Esophagus squamous epithelium (tissue), 5 donors: ENCODE measurements at places on chromosomes 7 and 10.

- DNase-seq = no peak
Measured at GRCh38 chr7:89401690-89402089, 606.2 kb upstream of the TEX47 start.

DNA sequence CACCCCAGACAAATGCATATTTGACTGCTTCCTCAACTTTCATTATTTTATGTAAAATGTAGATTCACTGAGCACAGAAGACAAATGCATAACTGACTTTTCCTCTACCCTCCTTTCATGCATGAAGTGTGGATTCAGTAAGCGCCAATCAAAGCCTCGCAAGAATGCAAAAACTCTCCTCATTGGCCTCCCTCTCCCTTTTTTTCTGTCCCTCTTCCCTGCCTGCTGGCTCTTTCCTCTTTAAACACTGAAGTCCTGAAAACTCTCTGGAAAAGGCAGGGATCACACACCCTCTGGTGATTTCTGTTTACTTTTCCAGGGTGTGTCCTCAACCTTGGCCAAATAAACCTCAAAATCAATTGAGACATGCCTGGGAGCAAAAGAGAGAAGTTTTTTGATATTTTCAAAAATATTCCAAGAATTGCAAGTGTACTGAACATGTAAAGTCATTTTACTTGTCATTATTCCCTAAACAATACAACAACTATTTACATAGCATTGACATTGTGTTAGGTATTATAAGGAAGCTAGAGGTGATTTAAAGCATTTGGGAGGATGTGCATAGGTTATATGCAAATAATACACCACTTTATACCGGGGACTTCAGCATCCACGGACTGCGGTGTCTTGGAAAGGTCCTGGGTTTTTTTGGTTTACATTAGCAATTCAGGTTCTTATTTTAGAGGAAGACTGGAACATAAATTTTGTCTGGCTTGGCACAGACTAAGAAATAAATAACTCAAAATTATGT lies 71.4 kb downstream of the SEC61G start:
- no peak for DNase-seq

GRCh38 chr7:75698358-75698757 lies 40.4 kb downstream of the HIP1 start:
- no peak for DNase-seq

GRCh38 chr7:45007106-45007505 lies 7.1 kb downstream of the CCM2 start:
- no peak for DNase-seq

DNA sequence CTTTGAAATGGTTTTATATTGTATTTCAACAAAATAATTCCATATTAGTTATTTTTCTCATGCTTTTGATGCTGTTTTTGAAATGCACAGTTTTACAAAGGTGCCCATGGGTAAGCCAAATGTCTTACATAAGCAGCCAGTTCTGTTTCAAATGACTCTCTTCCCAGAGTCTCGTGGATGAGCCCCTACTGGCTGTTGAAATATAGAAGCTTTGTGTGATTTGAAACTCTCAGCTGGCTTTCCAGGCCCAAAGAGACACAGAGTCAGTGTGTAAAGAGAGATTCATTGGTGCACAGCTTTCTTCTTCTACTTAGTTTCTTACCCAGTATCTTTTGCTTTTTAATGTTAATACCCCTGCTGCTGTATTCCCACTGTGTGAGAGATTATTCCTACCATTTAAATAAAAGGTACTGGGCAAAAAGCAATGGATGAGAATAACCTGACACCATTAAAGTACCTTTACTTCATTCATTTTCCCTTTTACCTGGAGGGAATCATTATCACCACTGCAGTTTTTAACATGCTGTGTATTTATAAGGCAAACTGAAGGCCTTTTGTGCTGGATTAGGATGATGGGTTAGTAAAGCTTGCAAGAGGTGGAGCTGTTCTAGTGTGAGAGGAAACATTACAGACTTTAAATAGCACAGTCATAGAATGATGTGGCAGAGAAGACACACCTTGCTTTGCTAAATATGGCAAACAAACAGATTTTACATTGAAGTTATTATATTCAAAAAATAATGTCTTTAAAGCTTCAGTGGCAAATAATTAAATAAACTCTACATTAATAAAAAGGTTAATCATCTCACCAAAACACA lies 415.1 kb downstream of the THSD7A start:
- no peak for DNase-seq

GRCh38 chr10:52574697-52575096 lies 197.9 kb downstream of the MBL2 start:
- no peak for DNase-seq

- DNase-seq = no peak
Measured at GRCh38 chr7:158824028-158824427, 5.3 kb downstream of the ESYT2 start.

GRCh38 chr7:1616741-1617140 lies 46.9 kb upstream of the PSMG3 start:
- DNase-seq = no peak

GRCh38 chr7:87648316-87648715 lies 20.1 kb downstream of the RUNDC3B start:
- no peak for DNase-seq

GRCh38 chr7:50994753-50995319 lies 212.1 kb upstream of the GRB10 start:
- DNase-seq = no peak

GRCh38 chr10:86967481-86967941 lies 771 bp upstream of the ADIRF start:
- no peak for DNase-seq

DNA sequence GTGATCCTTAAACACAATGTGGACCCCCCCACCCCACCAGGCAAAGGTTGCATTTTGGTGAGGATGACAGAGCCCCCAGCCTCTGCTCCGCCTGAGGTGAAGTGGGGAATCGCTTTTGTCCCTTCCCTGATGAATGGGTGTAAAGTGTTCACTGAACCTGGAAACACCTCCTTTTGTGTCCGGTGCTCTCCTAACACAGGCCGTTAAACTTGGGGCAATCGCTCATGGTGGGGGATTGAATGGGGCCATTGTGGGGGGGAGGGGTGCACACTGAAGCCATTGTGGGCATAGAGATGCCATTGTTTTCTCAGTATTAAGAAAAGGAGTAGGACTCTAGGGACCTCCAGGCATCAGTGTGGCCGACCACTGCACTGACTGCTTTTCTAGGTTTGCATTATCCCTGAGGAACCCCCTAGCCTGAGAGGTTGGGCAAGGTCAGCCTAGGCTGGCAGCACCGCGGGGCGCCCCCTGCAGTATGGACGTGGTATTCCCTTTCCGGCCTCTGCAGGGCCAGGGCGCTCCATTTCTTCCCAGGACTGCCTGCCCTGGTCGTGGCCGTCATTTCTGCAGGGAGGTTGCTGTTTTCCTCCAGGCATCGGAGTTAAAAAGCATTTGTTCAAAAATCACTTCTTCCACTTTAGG lies 158.3 kb downstream of the TCF7L2 start:
- DNase-seq = no peak

DNA sequence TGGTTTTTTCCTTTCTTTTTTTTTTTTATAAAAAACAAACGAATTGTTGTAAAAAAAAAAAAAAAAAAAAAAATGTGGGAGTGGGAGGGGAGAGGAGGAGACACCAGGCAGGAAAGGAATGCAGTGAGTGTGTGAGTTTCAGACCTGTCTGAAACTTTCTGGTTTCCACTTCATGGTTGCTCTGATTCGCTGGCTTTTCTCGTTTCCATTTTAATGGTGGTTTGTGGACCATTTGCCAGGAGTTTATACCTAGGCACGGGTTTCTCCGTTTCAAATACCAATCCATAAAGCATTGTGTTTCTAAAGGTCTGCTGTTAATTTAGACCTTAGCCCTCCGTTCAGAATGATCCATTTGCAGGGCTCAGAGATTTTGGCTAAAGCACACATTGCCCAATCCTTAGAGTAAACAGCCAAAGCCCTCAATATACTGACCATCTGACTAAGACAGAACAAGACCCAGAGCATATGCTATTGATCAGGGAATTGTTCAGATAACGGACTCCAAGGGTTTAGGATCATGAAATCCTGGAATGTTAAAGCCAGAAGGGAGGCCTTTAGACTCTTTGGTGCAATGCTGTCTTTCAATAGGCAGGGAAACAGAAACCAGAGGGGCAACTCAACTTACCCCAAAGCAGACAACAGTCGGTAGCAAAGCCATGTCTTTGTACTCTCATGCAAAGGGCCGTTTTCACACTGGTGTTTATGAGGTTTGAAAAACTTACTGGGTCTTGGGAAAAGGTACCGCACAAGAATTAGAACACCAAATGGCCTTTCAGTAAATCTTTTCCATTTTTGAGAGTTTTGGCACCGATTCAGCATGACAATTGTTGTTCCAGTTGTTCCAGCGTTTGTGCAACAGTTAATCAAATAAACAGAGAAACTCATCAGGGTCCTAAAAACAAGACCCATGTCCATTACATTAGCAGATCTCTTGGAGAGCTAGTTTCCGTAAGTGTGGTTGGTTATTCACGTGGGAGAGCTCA lies 94.3 kb upstream of the AGBL3 start:
- DNase-seq = no peak

- DNase-seq = no peak
Measured at GRCh38 chr7:150974468-150975391, 3.4 kb downstream of the KCNH2 start.

- no peak for DNase-seq
Measured at GRCh38 chr7:46143949-46144917, 223.2 kb upstream of the IGFBP3 start.

DNA sequence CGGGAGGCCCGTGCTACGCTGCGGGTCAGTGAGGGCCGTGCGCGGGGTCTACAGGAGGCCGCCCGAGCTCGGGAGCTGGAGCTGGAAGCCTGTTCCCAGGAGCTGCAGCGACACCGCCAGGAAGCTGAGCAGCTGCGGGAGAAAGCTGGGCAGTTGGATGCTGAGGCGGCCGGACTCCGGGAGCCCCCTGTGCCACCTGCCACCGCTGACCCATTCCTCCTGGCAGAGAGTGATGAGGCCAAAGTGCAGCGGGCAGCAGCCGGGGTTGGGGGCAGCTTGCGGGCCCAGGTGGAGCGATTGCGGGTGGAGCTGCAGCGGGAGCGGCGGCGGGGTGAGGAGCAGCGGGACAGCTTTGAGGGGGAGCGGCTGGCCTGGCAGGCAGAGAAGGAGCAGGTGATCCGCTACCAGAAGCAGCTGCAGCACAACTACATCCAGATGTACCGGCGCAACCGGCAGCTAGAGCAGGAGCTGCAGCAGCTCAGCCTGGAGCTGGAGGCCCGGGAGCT lies 7.0 kb downstream of the LZTS2 start:
- no peak for DNase-seq

DNA sequence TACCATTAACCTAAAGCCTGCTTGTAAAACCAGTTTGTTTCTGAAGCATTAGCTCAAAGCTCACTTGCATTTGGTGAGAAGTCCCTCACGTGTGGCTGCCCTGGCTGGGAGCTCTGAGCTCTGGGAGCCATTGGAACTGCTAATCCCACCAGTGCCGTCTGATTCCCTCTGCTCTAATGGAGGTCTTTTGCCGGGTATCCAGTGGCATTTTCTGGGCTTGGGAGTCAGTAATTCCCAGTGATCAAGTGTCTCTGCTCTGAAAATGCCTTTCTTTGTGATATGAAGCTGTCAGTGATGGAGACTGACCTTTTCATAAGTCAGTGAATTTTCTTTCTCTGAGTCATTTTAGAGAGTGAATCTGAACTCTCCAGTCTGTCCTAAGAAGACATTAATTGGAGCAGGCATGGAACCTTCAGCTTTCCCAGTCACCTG lies 36.9 kb upstream of the FAM20C start:
- no peak for DNase-seq

DNA sequence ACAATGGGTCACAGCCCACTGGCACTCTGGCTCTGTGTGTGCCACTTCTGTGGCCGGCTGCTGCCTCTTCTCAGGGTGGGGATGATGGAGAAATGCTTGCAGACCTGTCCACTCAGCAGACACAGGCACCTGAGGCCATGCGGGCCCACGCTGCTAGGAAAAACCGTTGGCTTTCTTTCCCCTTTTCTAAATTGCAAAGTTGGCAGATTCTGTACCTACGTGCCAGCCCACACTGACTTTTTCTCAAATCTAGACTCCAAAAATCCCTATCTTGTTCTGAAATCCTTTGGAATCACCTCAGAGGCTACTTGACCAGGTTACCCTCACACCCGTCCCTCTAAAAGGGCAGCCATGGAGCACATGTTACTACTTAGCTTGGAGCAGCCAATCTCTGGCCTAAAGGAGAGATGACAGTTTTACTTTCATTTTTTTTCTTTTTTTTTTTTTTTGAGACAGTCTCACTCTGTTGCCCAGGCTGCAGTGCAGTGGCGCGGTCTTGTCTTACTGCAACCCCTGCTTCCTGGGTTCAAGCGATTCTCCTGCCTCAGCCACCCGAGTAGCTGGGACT lies 99.4 kb downstream of the RNF216 start:
- DNase-seq = no peak

DNA sequence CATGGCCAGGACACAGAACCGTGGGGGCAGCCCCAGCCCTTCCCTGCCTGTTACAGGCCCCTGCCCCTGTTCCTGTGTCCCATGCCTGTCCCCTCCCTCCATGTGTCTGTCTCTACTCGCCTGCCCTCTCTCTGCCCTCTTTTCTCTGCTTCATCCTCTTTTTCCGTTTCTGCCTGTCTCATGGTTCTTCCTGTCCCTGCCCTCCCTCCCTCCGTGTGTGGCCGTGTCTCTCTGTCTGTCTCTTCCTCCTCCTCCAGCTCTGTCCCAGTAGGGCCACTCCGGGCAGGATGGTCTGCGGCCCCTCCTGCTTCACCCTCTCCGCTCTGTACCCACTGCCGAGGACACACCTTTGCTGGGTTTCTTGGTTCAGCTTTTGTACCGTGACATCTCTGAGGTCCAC lies 137.4 kb downstream of the FAM53B start:
- DNase-seq = no peak

DNA sequence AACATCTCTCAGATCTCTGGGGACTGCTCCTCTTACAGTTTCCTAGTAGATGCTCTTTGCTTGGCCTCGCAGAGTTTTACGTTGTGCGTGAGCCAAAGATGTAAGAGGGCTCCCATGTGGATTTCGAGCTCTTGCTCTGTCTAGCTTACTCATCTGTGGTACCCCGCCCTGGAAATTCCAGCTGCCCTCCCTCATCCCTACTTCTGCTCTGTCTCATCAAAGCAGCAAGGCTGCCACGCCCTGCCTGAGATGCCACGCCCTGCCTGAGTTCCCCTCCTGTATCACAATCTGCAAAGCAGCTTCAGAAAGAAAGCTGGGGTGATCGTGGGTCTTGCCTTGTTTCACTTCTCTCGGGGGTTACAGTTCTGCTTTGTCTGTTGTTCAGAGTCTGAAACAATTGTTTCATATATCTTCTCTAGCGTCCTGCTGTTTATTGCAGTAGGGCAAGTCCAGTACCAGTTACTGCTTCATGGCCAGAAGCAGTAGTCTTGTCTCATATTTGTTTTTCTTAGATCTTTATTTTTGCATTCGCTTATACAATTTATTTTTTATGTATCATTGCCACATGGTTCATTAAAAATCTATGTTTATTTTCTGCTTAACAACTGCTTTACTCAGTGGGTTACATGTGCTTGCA lies 36.1 kb upstream of the CCNY start:
- DNase-seq = no peak

GRCh38 chr10:104903433-104903832 lies 262.3 kb downstream of the SORCS3 start:
- DNase-seq = no peak

DNA sequence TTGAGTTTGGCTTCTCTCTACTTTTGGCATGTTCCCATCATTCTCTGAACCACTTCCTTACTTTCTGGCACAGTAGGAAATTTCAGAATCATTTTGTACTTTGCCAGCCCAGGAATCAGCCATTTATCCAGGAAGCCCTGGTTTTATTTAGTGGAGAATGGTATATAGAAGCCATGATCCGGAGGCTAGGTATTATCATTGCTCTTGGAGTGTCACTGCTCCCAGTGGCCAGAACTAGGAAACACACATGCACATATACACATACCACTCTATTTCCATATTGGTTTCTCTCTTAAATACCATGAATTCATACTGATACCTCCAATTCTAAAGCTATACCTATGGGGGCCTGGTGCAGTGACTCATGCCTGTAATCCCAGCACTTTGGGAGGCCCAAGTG lies 36.3 kb downstream of the SUFU start:
- no peak for DNase-seq
